ENCODE measurements at places on chromosomes 16 and 17.

GRCh38 chr16:88264641-88265285, 118.0 kb upstream of the ZNF469 start:
- DNase-seq = no peak

DNA sequence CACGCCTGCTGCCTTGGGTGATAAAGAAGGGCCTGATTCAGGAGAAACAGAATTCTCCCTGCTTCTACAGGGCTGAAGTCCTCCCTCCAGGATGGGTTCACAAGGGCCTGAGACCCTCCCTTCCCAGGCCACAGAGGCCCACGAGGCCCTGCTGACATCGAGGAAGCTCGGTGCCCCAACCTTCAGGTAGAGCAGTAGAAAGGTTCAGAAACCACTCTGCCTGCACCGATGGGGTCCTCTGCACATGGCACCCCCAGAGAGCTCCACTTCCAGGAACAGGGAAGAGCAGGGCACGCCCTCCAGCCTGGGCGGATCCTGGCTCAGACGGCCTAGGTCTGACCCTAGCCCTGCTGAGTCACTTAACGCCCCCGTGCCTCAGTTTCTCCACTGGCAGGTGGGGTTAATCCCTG, 773 bp downstream of the CENPX start:
- peak; percentile 31 for DNase-seq

GRCh38 chr17:67119102-67119501, 74.7 kb downstream of the CACNG1 start:
- no peak for DNase-seq

GRCh38 chr17:37358098-37358829, 17.5 kb upstream of the C17orf78 start:
- peak; percentile 38 for DNase-seq

- no peak for DNase-seq
Observed at GRCh38 chr17:1134634-1135324, 45.0 kb downstream of the ABR start.

DNA sequence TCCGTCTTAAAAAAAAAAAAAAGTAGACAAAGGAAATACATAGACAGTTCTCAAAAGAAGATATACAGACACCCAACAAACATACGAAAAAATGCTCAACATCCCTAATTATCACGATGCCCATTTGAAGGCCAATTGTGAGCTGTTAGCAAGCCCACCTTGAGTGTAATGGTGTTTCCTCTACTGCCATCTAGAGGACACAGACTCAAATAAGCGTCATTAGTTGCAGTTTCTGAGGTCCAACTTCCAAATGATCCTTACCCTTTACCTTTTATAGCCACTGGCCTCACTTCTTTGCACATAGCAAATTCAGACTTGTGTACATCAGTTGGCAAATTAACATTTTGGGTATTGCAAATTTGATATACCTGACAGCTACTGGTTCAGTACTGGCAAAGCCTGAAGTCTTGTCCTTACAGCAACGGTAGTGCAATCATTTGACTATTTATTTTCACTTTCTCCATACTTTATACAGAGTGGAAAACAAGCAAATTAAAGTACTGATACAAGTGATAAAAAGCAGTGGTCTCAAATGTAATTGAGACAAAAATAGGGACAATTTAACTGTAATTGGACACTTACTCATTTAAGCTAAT, 536.3 kb upstream of the EEF2KMT start:
- DNase-seq = peak; percentile 4

GRCh38 chr17:32174889-32175288, 32.6 kb downstream of the RHOT1 start:
- DNase-seq = no peak

GRCh38 chr16:77998350-77999023, 23.9 kb upstream of the CLEC3A start:
- DNase-seq = no peak

- no peak for DNase-seq
Observed at GRCh38 chr16:85048921-85049562, 21.4 kb downstream of the KIAA0513 start.

DNA sequence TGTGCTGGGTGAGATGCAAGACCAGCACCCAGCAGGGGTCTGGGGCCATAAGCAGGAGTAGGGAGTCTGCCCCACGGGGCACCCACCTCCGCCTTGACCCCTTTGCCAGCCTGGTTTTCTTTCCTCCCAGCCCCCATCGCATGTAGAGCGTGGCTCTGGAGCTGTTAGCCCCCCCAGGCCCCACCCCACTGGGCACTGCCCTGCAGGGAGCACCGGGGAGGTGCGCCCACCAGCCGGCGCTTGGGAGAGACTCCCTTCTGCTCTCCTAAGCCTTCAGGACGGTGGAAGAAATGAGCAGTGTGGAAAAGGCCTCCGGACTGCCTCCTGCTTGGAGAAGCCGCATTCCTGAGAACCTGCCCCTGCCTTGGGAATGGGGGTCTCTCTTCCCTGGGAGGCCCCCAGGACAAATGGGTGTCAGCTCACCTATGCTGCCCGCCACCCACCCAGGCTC, 186.2 kb downstream of the IRF8 start:
- DNase-seq = no peak

DNA sequence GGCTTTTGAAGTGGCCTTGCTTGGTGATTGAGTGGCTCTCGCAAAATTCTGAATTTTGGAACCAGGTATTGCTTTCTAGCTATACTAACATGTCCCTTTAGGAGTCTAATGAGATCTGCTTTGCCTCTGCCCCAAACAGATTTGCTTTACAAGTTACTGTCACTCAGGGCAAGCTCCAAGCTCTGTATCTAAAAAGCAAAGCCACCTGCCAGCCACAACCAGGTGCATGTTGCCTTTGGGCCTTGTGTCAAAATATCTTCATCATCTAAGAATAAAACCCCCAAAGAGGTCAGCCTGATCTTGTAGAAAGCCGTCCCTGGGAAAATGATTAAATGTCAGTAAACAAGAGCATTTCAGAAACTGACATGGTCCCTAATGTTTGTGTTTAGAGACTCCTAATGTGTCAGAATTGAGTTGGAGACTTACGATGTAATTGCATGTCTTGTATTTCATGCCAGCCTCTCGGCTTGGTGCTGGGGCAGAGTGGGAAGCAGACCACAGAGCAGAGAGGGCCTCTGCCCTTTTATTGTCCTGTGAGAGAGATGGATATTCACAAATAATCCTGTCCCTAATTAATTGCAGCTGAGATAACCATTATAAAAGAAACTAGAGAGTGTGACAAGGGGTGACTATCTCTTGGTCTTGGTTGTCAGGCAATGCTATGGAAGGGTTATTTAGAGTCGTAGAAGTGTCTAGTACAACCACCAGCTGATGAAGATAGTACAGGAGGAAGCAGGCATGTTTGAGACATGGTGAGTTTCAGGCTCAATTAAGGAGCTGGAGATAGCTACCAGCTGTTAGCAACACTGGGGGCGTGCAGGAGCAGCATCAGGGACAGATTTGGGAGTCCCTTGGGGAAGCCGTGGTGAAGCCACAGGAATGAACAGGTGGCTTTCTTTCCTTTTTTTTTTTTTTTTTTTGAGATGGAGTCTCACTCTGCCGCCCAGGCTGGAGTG, 90.7 kb downstream of the PITPNC1 start:
- DNase-seq = no peak

DNA sequence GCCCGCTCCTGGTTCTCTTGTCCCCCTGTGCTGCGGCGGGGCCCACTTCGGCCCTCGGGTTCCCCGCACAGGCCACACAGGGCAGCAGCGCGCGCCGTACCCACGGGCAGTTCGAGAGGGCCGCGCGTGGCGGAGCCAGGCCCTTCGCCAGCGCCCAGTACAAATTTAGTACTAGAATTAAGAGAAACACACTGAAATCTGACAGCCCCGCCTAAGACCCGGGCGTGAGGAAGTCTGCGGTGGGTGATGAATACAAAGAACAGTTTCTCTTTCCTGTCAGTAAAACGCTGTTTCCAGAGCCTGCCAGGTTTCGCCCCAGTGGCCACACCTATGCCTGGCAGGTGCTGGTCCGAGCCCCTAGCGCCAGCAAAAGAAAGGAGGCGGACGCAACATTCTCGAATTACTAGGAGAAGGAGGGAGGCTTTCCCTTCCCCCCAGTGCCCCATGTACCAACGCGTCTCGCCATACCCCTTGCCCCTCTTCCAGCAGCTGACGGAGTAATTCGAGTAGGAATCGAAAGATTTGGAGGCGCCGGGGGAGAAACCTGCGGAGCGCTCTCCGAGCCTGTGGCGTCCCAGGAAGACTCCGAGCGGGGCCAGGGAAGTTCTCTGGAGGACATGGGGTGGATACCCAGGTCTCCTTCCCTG, 591 bp upstream of the SLFN5 start:
- peak; percentile 59 for DNase-seq

DNA sequence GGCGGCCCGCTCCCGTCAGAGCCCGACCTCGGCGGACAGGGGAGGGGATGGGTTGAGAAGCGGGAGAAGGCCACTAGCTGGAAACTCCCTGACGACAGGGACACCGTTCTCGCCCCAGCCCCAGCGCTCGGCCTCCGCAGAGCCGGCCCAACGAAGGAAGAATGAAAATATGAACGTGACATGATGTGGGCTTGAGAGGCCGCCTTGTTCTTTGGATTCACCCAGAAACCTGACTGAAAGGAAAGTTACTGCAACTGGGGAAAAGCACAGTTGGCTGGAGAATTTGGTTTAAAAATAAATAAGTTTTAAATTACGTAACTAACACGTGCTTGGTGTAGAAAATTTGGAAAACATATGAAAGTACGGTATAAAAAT, 21.1 kb downstream of the NPTX1 start:
- DNase-seq = no peak

- DNase-seq = no peak
Observed at GRCh38 chr17:53822764-53823163, at the start of gene KIF2B. Gene KIF2B (plus strand): TSS chr17:53822927. CDS start chr17:53823034, 107 bp downstream.

DNA sequence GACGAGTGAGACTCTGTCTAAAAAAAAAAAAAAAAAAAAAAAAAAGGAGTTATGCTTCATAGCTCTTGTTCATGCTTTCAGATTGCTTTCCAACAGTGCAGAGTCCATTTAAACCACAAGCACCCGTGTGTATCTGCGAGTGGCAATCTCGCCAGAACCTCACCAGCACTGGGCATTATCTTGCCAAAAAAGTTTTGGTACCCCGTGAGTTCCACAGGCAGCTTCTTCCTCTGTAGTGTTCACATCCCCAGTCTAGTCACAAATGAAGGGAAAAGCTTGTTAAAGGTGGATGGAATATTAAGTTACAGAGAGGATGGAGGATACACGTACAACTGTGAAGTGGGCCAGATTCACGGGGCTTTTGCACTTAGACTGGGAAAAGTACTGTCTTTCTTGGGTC, 33.5 kb downstream of the WSB1 start:
- DNase-seq = no peak

GRCh38 chr17:68694791-68695485, 93.8 kb upstream of the FAM20A start:
- DNase-seq = no peak

- DNase-seq = no peak
Observed at GRCh38 chr17:74234486-74234885, 21.1 kb downstream of the TTYH2 start.

- no peak for DNase-seq
Observed at GRCh38 chr17:63760771-63761539, 12.4 kb downstream of the CCDC47 start.

- DNase-seq = no peak
Observed at GRCh38 chr17:64638552-64639203, 23.4 kb downstream of the SMURF2 start.

- no peak for DNase-seq
Observed at GRCh38 chr17:69762359-69762758, 312.7 kb upstream of the KCNJ16 start.

DNA sequence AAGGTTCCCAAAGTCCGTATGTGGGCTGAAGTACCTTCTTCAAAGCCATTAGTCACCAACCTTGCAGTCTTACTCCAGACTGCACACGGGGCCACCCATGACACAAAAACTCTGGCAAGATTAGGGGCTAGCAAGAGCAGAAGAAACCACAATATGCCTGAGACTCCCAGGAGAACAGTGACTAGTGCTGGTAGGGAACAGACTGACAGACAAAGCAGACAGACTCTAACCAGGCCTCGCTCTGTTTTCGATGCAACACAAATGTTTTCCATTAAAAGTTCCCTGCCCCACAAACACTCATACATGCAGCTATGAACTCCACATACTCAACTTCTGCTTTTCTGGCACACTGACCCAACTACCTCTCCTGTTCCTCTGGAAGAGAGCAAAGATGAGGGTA, 102.2 kb downstream of the HIC1 start:
- no peak for DNase-seq

GRCh38 chr17:37742116-37742761, 2.6 kb downstream of the HNF1B start:
- DNase-seq = no peak

- no peak for DNase-seq
Observed at GRCh38 chr17:67165201-67165600, 79.8 kb downstream of the HELZ start.

GRCh38 chr17:2106308-2106955, 51.5 kb downstream of the HIC1 start:
- no peak for DNase-seq

- DNase-seq = no peak
Observed at GRCh38 chr16:7330709-7331108, 1.9 kb upstream of the RBFOX1 start.

DNA sequence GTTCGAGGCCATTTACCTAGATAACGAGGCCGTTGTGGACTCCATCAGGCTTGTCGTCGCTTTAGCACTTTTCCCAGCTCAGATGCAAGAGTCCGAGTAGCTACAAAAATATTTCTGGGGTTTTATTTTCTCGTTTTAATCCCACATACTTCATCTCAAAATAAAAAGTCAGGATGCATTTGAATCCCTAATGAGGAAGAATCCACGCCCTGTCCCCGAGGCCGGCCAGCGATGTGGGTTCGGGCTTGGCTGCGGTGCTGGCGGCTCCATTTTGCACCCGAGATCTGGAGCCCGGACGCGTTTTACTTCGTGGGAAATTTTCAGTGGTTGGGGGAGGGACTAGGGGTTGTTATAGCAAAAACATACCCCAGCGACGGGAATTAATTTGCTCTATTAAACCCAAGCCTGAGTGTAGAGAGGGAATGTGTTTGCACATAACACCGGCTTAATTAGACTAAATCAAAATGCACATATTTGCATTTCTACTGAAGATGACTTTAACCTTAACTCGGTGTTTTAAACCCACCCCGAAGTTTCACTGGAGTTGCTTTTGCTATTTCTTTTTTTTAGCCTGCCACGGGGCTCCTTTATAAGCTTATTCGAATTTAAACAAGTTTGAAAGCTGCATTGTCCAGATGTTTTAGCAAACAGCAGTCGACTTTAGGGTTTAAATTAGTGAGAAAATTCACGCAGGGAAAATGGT, 4.8 kb downstream of the IRX5 start:
- no peak for DNase-seq

- DNase-seq = no peak
Observed at GRCh38 chr17:58228679-58229078, 9.6 kb upstream of the MKS1 start.

GRCh38 chr16:10862438-10862837, 14.6 kb upstream of the CIITA start:
- no peak for DNase-seq

GRCh38 chr17:49224198-49224996, 6.2 kb downstream of the PHOSPHO1 start:
- DNase-seq = peak; percentile 25
